ENCODE measurements at places on chromosomes 11 and 22.

DNA sequence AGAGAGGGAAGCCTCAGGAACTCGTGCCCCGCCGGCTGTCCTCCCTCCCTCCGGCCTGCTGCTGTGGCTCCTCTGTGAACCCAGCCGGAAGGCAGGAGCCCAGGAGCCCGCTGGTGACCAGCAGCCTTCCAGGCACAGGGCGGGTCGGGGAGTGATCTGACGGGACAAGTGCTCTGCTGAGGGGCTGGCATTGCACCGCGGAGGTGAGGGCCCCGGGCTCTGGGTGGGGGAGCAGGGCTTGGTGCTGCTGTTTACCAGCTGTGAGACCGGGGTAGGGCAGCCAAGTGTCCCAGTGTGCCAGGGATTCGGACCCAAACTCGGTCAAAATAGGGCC lies 53.3 kb downstream of the FLRT1 start:
- DNase-seq = no peak

- peak; percentile 95 for DNase-seq
Measured at GRCh38 chr11:113675003-113675561, 31.0 kb downstream of the TMPRSS5 start.

GRCh38 chr11:67439321-67440228 lies 2.1 kb upstream of the PTPRCAP start:
- peak; percentile 28 for DNase-seq

GRCh38 chr11:16603245-16603644 lies 135.2 kb upstream of the C11orf58 start:
- no peak for DNase-seq

- DNase-seq = no peak
Measured at GRCh38 chr22:33519974-33520903, 400.0 kb downstream of the LARGE1 start.

DNA sequence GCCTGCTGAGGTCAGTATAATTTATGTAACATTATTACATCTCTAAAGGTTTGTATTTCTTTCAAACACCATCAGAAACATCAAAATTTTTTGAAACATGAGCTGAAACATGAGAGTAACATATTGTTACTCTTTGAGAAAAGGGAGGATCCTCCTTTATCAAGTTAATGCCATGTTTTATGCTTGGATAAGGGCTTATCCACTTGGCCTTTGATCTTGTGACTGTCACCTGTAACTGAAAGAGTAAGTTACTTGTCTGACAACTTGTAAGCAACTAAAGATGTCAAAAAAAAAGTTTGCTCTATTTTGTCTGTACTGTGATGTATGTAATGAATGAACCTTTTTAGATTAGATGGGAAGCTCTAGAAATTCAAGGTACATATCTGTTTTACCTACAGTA lies 59.6 kb downstream of the FAR1 start:
- no peak for DNase-seq

- no peak for DNase-seq
Measured at GRCh38 chr22:45531441-45532234, 29.0 kb downstream of the FBLN1 start.

GRCh38 chr11:77660947-77661346 lies 23.4 kb upstream of the CLNS1A start:
- no peak for DNase-seq

GRCh38 chr22:42179616-42180015 lies 49.0 kb upstream of the CYP2D6 start:
- peak; percentile 94 for DNase-seq

DNA sequence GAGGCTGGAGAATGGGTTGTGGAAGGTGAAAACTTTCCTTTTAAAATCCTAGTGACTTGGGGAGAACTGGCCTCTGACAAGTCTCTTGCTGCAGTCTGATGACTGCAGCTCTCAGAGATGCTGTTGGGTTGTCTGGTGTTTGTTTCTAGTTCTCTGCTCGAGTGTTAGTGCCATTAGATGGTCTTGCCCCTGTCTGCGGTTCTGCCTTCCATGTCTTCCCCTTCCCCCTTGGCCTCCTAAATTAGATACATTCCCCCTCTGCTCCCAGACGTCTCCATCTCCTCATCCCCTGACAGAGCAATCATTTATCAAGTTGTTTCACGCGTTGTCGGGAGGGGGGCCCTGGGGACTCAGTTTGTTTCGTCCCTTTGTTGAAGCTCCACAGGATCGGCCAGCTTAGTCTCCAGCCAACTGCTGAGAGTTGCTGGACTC lies 67.7 kb downstream of the CECR2 start:
- no peak for DNase-seq

GRCh38 chr11:278001-278951 lies at the start of gene NLRP6:
Gene NLRP6 (plus strand): TSS chr11:278407. CDS start chr11:278570, 163 bp downstream.
- DNase-seq = no peak

DNA sequence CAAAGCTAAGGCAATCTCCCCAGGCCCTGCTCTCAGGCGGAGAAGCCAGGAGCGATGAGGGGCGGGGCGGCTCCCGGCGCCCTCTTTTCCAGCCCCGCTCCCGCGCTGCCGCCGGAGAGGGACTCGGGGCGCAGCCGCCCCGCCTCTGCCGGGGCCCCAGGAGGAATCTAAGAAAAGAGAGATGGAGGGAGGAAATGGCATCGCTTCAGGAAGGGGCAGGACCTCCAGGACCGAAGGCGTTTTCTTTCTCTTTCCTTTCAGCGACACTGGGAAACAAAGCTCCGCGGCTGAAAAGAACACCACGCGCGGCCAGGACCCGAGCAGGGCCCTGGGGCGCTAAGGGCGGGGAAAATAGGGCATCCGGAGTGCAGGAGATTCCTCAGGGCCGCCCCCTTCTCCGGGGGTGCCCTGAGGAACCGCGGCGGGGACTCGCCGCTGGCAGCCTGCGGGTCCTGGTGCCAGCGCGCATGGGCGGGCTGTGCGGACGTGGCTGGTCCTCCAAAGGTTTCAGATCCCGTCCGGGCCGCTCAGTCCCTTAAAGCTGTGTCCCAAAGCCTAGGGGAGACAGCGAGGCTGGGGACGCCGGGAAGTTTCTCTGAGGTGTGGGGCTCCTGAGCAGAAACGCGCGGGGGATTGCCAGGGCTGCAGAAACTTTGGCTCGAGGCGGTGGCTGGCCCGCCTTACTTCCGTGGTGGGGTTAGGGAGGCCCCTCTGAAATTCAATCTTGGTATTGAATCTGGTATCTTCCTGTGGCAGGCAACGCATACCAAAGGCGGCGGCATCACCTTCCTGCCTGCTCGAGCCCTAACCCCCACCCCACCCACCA lies 2.8 kb upstream of the BSX start:
- DNase-seq = peak; percentile 45

GRCh38 chr22:46055181-46055875 lies 78.4 kb upstream of the WNT7B start:
- peak; percentile 29 for DNase-seq

- DNase-seq = peak; percentile 50
Measured at GRCh38 chr11:68904248-68904847, 657 bp downstream of the IGHMBP2 start.

DNA sequence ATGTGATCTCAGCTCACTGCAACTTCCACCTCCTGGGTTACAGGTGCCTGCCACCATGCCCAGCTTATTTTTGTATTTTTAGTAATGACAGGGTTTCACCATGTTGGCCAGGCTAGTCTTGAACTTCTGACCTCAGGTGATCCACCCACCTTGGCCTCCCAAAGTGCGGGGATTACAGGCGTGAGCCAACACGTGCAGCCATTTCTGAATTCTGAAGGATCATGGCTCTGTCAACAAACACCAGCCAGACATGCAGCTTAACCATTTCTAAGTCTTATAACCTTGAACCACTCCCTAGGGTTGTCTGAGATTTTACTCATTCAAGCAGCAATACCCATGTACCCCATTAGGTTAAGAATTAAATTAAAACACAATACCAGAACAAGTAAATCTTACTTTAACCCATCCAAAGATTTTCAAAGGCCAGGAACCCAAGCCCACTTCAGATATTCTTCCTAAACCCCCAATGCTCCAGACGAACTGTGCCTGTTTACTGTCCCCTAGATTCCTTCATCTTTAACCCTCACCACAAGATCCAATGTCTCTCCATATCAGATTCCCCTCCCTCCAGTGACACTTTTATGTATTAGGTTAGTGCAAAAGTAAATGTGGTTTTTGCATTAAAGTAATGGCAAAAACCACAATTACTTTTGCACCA lies 4.0 kb downstream of the RPS13 start:
- DNase-seq = no peak

DNA sequence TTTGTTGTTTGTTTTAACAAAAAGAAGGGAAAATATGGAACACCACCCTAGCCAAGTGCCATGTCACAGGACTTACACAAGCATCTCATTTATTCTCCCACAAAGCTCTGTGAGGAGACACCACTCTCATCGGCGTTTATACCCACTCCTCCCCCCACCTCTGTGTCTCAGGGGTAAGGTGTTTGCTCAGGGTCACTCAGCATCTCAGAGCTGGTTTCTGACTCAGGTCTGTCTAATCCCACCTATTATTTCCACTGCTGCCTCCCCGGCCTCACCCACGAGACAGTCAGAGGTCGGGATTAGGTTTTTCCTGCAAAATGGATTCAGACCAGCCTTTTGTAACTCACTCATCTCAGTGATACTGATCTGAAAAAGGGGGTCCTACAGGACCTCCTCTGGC lies 786.0 kb downstream of the OPCML start:
- DNase-seq = no peak

- DNase-seq = peak; percentile 30
Measured at GRCh38 chr11:121024989-121025388, 1.1 kb downstream of the TBCEL start.

DNA sequence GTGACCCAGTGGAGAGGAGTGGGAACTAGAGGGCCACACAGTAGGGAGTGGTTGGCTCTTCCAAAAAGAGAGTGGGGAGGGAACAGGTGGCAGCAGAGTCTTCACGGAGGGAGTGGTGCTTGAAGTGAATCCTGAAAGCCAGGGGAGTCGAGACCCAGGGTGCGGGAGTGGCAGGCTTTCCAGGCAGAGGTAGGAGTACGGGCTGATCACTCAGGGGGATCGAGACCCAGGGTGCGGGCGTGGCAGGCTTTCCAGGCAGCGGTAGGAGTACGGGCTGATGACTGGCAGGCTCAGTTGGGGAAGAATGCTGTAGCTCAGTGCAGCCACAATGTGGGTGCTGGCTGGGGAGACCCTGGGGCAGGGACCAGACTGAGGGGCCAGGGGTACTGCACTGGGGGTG lies 148.2 kb downstream of the TBC1D22A start:
- DNase-seq = no peak

DNA sequence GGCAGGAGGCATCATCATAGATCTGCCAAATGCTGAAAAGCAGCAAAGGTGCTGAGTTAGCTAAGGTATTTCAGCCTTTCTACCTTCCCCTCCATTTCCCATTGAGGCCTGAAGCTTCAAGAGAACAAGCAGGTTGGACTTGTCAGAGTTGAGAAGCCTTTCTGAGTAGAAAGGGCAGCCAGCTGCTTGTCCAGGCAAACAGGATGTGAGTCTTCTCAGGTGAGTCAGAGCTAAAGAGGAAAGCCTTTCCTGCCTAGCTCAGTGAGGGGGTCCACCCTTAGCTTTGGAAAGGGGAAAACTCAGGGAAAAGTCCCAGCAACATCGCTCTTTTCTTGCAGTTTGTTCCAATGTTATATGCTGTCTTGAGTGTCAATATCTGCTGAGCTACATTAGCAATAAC lies 13.2 kb upstream of the MPZL2 start:
- DNase-seq = peak; percentile 28

GRCh38 chr22:31866918-31867317 lies 77.4 kb upstream of the YWHAH start:
- DNase-seq = no peak

- peak; percentile 39 for DNase-seq
Measured at GRCh38 chr11:62295504-62295903, 3.4 kb downstream of the SCGB1D4 start.

DNA sequence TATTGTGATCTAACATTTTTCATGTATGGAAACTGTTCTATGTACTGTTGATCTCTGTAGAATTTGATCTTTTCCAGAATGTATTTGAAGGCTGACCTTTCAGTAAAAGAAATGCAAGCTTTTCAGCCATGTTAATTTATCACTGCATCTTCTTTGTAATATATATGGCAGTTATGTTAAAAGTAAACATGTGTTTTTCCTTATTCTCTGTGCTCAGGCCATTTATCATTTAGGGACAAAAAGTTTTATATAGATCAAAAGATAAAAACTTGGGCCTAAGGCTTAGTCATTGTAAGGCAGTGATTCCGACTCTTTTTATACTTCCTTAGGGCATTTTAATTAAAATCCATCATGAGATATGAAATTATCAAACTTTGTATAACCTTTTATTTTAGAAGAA lies 48.7 kb downstream of the KDM2A start:
- no peak for DNase-seq

- DNase-seq = no peak
Measured at GRCh38 chr22:45579806-45580725, 77.4 kb downstream of the FBLN1 start.

DNA sequence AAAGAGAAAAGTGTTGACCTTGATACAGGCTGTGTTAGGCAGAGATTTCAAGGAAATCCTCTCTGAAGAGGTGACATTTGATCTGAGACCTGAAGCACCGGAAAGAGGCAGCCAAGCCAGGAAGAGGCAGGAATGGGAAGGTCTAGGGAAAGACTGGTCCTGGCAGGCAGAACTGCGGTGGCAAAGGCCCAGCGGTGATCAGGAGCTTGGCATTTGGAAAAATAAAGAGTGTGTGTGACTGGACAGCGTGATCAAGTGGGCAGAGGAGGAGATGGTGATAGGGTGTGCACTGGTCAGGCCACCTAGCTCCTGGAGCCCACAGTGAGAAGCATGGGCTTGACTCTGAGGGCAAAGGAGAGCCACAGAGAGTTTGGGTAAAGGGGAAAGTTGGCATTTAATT lies 27.2 kb upstream of the GAB4 start:
- no peak for DNase-seq

DNA sequence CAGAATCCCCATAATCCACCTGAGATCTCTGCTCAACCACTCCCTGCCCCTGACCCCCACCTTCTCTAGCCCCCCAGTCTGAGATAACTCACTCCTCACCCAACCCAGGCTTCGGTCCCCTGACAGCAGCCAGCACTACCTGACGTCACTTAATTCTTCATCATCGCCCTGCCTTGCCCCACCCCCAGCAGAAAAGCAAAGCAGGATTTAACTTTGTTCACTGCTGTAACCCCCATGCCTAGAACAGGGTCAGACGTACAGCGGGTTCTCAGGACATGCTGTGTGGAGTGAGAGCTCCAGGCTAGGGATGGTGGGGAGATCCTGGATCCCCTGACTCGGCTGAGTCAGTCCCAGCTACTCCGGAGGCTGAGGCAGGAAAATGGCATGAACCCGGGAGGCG lies 45.8 kb downstream of the ELFN2 start:
- DNase-seq = peak; percentile 5

GRCh38 chr11:61132646-61133045 lies 28.6 kb downstream of the VPS37C start:
- no peak for DNase-seq

GRCh38 chr22:25024895-25025294 lies 72.4 kb downstream of the KIAA1671 start:
- DNase-seq = no peak

DNA sequence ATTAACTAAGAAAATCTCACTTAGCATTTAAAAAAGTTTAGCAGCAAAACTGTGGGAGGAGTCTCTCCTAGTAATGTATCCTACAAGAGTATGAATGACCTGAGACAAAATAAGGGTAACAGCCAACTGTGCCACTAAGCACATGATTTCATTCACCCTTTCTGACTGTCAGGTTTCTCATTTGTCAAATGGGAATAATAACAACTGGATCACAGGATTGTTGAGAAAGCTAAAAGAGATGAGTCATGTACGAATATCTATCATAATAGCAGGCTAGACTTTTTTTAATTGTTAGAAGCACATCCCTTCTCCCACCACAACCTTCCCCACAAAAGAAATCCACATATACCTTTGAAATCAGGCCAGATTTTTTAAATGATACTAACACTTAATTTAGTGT lies 39.5 kb downstream of the MTMR2 start:
- DNase-seq = peak; percentile 66

- no peak for DNase-seq
Measured at GRCh38 chr11:1908618-1909017, 10.9 kb upstream of the TNNT3 start.

GRCh38 chr11:120622189-120622875 lies 110.8 kb downstream of the GRIK4 start:
- no peak for DNase-seq
